Iris pigment epithelial cell (primary cell): ENCODE measurements at places on chromosomes 13 and 19.
A peak's percentile ranks its signal among the peaks of the same experiment; 100 is the strongest.

DNA sequence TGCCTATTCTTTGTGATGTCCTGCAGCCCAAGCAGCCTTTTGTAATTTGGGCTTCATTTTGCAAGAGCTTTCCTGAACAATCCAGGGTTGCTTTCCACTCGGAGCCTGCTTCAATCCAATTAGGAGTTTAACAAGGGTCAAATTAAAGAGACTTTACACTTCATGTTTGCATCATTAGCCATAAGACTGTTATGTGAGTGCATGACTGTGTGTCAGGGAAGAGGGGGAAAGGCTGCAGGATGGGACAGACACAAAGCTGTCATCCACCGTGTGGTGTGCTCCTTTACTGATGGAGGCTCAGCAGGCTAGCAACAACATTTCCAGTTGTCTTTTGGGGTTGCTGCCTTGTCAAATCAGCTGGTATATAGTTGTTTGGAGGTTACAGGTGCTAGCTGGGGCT, 23.7 kb upstream of the MAB21L1 start:
- no peak for DNase-seq

DNA sequence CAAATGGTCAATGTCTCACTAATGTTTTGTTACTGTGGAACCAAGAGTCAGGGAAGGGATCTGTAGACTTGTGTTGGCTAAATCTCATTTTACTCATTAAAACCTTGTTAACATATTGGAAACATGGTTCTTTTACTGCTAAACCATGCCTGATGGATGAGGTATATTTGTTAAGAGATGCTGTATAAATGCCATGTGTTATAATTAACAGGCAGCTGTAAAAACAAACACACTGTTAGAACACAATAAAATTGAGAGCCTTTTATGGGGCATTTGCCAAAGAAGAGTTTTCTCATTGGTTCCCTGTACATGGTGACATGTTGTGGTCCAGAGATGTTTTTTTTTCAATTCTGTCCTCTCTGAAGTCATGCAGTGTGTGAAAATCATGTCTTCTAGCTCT, 121.9 kb downstream of the ESD start:
- DNase-seq = no peak

- DNase-seq = no peak
These were observed 39.9 kb downstream of the STARD13 start for GRCh38 chr13:33245505-33246158.

DNA sequence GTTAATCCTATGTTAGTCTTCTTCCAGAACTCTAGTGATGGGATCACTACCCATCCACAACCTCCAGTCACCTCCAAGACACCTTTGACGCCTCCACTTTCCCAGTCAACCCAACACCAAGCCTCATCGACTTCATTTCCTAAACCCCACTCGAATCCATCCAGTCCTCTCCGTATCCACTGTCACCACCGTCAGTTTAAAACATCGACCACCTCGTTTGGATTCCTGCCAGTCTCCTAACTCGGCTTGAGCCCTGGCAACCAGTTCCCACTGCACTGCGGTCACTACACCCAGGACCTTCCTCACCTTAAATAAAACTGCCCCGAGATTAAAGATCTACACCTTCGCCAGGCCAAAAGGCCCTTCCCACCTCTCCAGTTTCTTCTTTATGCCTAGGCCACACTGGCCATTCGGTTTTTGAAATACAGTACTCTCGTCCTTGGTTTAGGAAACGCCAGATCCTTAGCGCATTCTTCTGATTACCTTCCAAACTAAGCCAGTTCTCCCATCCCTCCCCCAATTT, 1.2 kb downstream of the MTIF3 start:
- DNase-seq = no peak

DNA sequence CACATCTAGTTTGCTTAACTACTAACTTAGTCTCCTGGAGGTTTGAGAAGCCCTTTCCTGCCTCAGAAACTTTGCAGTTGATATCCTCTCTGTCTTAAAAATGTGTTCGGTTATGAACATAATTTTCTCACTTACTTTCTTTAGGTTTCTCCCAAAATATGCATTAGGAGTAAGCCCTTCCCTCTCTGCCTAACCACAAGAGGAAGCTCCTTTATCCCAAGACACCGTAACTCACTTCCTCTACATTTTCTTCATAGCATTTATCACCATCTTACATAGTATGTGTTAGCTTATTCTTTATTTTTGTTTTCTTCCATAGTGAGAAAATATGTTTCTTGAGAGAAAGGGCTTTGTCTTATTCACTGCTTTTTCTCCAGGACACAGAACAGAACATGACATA, 952.5 kb upstream of the ATXN8OS start:
- DNase-seq = no peak

DNA sequence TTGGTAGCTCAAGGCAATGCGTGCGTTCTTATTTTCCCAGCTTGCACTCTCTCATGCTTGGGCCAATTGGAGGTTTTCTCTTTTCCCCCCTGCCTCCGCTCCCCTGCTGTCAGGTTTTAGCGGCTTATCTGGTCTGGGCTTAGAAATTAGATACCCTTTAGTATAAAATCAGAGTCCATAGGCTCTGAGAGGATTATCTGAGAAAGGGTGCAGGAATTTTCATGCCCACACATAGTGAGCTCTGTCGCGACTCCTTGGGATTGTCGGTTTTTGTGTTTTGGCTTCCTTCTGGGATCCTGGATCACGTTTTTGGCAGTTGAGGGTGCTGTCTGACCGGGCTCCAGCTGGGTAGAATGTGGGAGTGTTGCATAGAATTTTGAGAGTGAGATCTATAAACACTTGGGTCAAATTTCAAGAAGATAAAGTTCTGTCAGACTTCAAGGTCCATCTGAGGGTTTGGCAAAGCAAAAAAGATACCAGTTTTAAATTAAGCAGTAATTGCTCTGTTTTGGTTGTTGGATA, 12.4 kb downstream of the CHAF1A start:
- peak; percentile 50 for DNase-seq

- DNase-seq = no peak
These were observed 25.4 kb downstream of the ALG5 start for GRCh38 chr13:36973621-36974295.

GRCh38 chr13:41622432-41623429, 165.4 kb downstream of the RGCC start:
- DNase-seq = peak; percentile 68

DNA sequence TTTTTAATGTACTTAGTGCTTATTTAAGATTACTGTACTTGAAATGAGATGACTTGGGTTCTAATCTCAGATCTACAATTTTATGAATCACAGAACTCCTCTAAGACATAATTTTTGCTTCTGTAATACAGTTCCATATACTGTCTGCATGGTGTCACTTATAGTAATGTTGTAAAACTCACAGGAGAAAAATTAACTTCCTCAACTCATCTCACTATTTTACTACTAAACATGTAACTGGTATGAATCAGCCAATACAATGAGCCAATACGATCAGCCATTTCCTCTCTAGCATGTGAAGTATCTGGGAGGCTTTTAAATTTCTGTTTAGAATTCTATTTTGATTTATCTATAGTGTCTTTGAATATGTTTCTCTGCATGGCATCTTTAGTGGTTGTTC, 85.3 kb downstream of the NHLRC3 start:
- no peak for DNase-seq

DNA sequence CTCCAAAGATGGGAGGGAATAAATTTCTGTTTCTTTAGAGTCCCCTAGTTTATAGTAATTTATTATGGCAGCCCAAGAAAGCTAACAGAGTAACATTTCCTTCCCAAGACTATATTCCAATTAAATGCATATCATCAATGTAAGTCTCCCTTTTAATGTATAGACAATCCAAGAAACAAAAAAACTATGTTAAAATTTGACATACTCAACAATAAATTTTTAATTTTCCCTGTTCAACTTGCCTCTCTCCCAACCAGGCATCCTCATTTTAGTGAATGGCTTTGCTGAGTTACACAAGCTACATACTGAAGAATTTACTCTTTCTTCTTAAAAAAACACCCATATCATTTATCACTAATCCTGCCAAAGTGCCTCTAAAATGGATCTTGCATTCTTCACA, 1357.7 kb downstream of the PCDH9 start:
- no peak for DNase-seq

DNA sequence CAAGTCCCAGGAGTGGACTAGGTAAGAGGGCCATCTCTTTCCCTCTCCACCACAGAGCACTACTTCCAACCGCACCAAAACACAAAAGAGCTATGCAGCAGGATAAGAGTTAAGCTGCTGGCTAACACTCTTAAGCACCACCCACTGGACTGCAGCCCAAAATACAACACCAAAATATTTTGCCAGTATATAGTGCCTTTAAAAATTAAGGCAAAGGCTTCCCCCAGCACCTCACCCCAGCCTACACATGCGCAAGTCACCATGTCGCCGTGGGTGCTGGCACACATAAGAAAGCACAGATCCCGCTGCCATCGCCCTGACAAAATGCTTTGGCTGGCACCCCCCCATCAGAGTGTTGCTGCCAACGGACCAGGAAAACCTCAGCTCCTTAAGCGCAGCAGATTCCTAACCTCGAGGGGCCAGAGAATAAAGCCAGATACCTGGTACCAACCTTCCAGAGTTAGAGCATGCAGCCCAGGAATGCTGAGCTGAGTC, 608.3 kb downstream of the PCDH17 start:
- no peak for DNase-seq

GRCh38 chr13:96003304-96003703, 49.9 kb downstream of the UGGT2 start:
- peak; percentile 38 for DNase-seq

DNA sequence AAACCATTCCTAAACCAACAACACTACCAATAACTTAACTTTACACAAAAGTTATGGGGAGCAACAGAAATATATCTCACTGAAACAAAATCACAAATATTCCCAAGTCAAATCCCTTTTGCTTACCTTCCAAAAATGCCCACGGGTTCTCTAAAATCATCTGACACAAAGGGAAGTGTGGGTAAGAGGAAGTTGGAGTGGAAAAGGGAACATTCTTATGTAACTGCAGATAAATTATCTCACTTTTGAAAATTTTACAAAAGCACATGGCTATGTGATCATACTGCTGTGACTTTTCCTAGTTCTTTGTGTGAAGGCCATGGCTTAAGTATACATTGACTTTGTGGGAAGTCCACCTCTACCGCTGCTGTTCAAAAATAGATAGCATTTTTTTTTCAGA, 350.5 kb downstream of the GPC6 start:
- DNase-seq = no peak

DNA sequence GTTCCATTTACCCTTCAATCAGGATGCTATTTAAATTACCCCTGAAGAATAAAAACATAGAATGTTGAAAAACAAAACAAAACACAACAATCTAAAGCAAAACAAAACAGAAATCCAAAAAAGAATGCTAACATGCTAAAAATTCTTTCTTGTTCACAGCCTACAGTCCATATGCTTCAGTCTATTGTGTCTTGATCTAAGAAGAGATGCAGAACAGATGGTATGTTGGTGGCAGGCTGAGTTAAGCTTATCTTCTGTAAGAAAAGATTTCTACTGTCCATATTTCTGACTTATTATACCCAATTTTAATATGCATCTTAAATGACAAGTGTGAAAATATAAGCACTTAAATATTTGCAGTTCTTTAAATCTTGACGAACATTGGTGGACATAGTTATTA, 356.1 kb upstream of the SLITRK1 start:
- DNase-seq = no peak

- DNase-seq = no peak
These were observed 31.1 kb upstream of the MYCBP2 start for GRCh38 chr13:77358001-77358400.

DNA sequence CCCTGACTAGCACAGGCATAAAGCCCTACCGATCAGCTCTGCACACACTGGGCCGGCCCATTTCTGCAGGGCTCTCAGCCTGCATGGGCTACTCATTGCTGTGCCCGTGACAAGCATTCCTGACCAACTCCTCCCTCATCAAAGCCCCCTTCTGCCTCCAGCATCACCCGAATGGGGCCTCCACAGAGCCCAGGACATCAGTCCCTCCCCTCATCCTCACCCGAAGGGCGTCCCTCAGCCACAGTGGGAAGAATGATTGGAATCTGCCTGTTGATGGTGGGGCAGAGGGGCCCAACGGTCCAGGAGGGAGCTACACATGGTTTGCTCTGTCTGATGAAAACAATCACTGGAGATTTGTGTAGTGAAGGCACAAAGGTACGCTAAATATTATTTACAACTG, 43.8 kb downstream of the SERP2 start:
- DNase-seq = no peak

DNA sequence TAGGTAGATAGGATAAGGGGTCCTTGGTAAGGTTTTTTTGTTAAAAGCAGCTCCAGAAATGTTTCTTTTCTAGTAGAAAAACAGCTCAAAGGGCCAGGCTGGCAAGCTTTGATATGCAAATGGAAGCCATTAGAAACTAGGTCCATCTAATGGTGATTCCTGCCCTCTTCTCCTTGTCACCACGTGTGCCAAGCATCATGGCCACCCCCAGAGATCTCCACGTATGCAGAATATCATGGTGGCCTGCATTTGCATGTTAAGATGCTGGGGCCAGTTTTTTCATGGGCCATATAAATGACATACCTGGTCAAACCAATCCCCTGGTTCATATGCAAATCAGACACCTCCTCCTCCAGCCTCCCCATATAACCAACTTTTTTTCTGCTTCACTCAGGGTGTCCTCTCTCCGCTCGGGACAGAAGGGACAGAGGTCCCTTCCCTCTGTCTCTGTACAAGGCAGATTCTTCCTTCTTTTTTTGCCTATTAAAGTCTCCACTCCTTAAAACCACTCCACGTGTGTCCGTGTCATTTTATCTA, 1335.9 kb downstream of the UQCRFS1 start:
- no peak for DNase-seq

DNA sequence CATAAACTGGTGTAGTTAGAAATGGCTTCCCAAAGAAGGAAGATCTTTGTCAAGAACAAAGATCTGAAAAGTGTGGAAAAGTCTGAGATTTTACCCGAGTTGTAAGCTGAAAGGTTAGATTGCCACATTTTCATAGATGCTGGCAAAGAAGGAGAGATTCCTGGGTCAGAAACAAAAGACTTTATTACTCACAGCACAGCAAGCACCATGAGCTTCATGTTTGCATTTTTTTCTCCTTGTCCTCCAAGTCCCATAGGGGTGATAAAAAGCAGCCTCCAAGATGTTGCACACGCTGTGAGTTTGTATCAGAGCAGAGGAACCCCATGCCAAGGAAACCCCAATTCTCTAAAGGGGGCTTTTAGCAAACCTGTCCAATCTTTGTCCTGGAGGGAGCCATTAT, 29.3 kb downstream of the MZT1 start:
- DNase-seq = no peak

- peak; percentile 44 for DNase-seq
These were observed 19.6 kb downstream of the MTMR6 start for GRCh38 chr13:25267715-25268114.

GRCh38 chr13:38685431-38685830, 1.4 kb upstream of the FREM2 start:
- no peak for DNase-seq
